T-helper 2 cell treated with Interferon-gamma antibody and Interleukin-4, amounts not matched to agents 5 μg/mL and 100 μg/mL, for 36 hours (primary cell): ENCODE measurements at places on chromosomes 13 and 19.
A peak's percentile ranks its signal among the peaks of the same experiment; 100 is the strongest.

DNA sequence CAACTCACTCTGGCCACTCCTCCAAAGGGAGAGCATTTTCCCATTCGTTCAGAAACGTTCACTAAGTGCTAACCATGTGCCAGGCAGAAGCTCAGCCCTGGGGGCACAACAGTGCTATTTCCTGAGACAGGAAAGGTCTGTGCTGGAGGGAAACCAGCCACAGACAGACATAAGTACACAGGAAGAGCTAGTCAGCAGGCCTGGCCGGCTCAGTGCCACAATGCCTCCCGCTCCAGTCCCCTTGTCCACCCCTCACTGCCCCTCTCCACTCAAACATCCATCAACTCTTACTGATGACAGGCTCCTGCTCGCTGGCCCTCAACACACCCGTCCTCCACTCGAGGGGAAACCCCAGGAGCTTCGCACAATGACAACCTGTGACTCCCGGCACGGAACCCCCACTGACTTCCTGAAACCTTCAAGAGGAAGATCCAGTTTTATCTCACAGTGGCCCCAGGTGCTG is 11.3 kb upstream of the PLA2G4C start:
- no peak for DNase-seq

GRCh38 chr13:21078501-21078900 is 17.1 kb upstream of the LATS2 start:
- DNase-seq: no peak

DNA sequence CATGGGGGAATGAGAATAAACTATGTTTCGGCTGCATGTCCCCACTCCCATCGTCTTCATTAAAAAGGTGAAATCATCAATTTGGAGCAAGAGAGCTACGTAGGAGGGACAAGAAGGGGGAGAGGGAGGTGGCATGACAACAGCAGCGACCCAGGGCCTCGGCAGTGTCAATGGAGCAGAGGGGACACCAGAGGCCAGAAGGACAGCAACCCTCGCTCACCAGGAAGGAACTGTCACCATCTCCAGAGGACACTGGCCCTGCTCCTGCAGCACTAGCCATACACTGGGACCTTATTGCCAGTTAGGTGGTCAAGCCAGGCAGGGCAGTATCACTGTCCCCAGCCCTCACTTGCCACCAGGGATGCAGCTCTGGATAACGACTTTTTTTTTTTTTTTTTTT is 34.2 kb downstream of the NAXD start:
- no peak for DNase-seq

GRCh38 chr13:63085851-63086250 is 1670.2 kb upstream of the PCDH20 start:
- DNase-seq: no peak

DNA sequence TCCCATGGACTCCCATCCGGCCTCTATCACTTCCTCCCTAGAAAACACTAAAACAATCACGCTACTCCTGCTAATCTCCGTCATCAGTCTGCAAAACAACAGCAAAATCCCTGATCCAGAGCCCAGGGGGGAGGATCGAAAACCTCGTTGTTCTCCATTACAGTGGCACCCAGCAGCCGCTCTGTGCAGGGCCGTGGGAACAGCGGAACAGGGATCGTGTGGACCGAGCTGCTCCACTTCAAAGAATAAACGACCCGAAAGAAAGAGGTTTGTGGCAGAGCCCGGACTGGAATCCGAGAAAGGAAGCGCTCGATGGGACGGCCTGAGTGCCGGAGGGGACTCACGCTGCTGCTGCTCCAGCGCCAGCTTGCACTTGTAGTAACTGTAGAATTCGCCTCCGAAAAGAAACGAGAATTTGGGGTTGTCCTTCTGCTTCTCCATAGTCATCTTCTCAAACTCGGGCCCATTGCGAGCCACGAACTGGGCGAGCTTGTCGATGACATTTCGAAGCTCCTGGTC is 652 bp downstream of the CHERP start:
- DNase-seq: no peak

- no peak for DNase-seq
These were observed 11.9 kb downstream of the TMEM255B start for GRCh38 chr13:113770937-113771336.

GRCh38 chr19:49333811-49334288 is 1.4 kb upstream of the CD37 start:
- DNase-seq: peak; percentile 63

GRCh38 chr13:29679396-29680053 is 84.0 kb upstream of the SLC7A1 start:
- no peak for DNase-seq

GRCh38 chr19:7921967-7922835 is 2.1 kb downstream of the SNAPC2 start:
- DNase-seq: no peak

- DNase-seq: peak; percentile 82
These were observed at the start of gene GADD45GIP1 for GRCh38 chr19:12956446-12957388. Gene GADD45GIP1 (minus strand): TSS chr19:12957223. CDS start chr19:12957212, 11 bp downstream.

- no peak for DNase-seq
These were observed 369.9 kb downstream of the KLF5 start for GRCh38 chr13:73428706-73429105.

DNA sequence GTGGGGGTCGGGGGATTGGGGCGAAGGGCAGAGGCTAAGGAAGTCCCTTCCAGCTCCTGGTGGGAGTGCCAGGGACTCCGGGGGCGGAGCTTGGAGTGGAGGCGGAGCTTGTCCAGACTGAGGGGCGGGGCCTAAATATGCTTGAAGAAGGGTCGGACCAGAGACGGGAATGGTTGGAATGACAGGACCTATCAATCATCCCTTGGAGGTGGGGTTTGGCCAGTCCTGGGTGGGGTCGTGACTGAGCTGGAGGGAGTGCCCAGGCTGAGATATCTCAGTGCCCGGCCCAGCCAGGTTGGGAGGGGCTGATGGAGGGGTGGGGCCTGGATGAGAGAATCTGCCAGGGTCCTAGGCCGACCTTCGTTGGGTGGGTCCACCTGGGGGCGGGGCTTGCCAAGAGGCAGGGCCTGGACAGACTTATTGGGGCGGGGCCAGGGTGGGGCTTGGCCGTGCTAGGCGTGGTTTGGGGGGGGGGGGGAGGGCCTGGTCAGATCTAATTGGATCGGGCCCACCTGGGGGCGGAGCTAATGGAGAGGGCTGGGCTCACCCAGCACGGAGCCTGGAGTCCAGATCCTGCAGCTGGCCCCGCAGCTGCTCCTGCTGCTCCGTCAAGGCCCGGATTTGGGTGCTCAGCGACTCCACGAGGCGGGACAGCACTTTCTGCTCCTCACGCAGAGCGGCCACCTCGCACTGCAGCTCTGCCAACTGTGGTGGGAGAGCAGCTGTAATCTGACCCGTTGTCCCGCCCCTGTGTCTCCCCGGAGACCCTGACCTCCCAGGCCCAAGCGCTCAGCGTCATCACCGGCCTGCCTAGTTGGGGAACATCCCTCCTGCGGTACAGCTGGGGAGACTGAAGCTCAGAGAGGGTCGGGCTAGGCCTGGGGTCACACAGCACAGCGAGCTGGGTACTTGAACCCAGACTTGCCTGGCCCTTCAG is 2.6 kb upstream of the WIZ start:
- DNase-seq: no peak

DNA sequence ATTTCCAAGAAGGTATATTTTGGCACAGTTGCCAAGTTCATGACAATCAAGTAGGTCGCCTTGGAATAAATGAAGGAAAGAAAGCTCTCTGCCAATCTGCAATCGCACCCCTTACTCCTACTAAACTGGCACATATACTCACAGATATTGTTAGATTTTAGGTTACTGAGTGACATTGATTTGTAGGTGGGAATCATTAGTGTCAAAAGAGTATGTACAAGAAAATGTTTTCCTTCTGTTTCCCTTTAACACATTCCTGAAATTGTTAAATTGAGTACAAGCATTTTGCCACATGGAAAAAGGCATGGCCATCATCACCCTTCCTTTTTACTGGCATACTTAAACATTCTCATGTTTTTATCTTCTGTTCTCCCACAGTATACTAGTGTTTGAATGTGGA is 2868.3 kb upstream of the PCDH20 start:
- DNase-seq: no peak

DNA sequence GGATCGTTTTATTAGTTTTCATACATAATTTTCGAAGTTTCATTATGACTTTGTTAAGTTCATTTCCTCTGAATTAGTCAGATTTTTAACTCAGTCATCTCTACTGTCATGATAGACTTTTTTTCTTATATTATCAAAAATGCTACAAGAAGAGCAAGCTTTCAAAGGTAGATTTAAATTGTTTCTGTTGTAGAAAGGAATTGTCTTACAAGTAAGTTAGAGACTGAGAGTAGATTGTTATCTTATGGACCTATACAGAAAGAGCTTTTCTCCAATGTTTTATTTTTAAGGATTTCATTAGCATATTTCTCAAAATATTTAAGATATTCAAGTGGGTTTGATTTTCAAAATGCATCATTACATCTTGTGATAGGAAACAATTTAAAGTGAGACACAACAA is 2.7 kb downstream of the MAB21L1 start:
- no peak for DNase-seq

DNA sequence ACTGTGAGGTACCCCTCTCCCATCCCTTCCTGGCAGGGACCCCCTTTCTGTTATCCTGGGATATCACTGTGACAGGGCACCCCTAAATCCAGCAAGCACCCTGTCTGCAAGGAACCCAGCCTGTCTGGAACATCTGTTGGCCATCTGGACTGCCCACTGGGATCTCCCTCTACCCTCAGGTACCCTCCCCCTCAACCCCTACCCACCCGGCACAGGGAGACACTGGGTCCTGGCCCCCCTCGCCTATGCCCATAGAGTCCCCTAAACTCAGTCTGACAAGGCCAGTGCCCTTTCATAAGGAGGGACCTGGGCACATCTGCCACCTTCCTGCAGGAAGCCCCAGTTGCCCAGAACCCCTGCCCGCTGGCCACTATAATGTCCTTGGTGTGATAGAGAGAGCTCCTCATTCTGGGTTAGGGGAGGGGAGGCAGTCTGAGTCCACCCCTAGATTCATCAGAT is 2.8 kb upstream of the SLC27A5 start:
- DNase-seq: no peak

- DNase-seq: no peak
These were observed 141.7 kb downstream of the EFNB2 start for GRCh38 chr13:106393776-106394175.

- DNase-seq: no peak
These were observed 9.8 kb downstream of the KBTBD6 start for GRCh38 chr13:41122838-41123237.

DNA sequence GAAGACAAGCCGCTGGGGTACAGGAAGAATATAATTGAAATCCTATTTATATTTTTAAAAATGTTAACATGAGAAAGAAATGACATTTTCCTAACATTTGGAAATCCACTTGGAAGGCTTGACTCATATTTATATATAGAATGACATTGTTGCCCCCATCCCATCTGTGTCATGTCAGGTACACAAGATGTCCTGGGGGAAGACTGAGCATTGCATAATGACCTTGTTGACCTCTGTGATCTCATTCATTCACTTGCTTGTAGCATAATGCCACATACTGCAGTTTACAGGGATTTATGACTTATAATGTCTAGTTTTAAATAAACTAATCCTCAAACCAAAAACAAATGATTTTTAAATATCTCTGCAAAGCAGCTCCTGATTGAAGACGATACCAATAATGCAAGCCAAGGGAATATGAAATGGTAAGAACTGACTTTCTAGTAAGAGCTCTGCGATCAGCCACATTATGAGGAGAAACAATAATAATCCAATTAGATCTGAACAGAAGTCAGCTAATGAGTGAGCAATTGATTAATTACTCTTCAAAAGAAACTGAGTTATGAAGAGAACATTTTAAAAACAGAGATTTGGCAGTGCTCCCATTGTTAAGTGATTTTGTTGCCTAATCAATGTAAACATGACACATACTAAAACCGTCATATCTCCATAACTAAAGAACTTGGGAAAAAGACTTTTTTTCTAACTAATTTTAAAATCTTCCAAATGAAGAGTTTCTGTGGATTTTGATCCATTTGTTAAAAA is 21.2 kb upstream of the VWA8 start:
- no peak for DNase-seq

- no peak for DNase-seq
These were observed 4.9 kb upstream of the SULT2A1 start for GRCh38 chr19:47890865-47891621.

GRCh38 chr19:45462174-45462573 is 5.6 kb upstream of the FOSB start:
- DNase-seq: no peak

- no peak for DNase-seq
These were observed 37.4 kb downstream of the TMEM255B start for GRCh38 chr13:113796211-113796963.

DNA sequence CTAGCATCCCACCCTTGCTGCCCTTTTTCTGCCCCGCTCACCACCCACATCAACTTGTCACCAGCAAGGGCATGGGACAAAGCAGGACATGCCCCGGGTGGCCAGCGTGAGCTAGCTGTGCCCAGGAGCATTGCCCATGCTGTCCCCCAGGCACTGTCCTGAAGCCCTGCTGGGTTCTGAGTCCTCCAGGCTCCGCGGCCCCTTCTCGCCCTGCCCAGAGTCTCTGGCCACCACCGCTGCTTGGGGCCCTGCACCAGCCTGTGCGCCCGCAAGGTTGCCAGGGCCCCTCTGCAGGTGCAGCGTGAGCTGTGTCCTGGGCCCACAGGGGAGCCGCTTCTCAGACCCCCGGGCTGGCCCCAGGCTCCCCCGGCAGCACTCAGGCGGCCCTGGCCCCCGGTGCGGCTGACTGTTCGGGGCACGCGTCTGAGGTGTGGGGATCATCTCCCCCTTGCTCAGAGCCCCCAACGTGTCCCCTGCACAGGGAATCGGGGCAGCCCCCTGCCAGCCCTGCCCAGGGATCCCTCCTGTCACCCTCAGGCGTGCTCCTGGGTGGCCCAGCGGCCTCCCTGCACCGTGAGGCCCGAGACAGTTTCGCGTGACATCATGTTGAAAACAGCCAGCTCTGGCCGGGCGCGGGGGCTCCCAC is 4.1 kb downstream of the CSNK1G2 start:
- DNase-seq: no peak

- no peak for DNase-seq
These were observed 116.6 kb upstream of the RNF113B start for GRCh38 chr13:98293570-98294142.
